ENCODE measurements at places on chromosomes 13 and 19.

GRCh38 chr13:103403148-103403740, 337.0 kb upstream of the SLC10A2 start:
- DNase-seq, result no peak

DNA sequence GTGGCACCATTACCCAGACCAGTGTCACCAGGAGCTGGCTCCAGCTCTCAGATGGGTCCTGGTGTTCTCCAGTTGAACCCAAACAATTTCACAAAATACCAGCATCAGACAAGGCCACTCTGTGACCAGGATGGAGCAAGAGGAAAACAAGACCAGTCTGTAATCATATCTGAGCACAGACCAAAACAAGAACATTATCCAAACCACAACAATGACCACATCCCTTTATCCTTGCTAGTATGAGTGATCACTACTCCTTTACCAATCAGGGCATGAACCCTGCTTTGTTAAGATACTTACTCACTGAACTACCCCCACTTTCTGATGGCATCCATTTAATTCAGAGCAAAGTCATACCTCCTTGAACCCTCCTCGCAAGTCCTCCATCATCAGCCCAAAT, 145.9 kb downstream of the NUFIP1 start:
- DNase-seq, result no peak

GRCh38 chr19:54435551-54436016, 13.4 kb upstream of the LENG8 start:
- DNase-seq, result peak; percentile 70

- DNase-seq, result no peak
Observed at GRCh38 chr19:42065511-42065910, 4.5 kb downstream of the GRIK5 start.

DNA sequence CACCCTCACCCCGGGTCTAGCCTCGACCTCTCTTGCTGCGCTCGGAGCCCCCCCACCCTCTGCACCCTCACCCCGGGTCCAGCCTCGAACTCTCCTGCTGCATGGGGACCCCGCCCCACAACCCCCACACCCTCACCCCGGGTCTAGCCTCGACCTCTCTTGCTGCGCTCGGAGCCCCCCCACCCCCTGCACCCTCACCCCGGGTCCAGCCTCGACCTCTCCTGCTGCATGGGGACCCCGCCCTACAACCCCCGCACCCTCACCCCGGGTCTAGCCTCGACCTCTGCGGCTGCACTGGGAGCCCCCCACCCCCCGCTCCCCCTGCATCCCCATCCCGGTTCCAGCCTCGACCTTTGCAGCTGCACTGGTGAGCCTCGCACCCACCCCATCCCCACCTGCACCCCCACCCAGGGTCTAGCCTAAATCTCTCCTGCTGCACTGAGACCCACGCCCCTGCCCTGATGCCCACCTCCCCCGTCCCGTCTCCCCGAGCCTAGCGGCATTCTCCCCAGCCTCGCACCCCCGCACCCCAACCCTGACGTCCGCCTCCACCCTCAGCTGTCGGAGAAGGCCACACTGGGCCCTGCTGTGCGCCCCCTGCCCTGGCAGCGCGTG, 1.8 kb downstream of the CFD start:
- no peak for DNase-seq

DNA sequence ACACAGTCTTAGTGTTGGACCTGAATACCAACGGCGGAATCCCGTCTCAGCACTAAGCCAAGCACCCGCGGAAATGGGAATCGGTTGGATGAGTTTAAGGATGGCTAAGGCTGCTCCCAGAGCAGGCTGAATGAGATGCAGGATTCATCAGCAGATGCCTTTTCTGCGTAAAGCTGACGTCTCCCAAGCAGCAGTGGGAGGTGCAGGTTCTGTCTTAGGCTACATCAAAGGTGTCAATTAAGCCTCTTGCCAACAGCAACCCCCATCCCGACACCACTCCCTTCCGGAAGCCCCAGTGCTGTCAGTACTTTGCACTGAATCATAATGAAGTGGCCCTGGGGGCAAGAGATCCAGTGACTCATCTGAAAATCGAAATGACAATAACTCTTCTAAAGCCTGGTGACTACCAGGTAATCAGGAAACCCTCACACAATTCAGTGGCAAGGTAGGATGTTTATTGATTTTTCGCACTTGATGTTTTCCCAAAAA, 275.6 kb downstream of the DCLK1 start:
- no peak for DNase-seq

DNA sequence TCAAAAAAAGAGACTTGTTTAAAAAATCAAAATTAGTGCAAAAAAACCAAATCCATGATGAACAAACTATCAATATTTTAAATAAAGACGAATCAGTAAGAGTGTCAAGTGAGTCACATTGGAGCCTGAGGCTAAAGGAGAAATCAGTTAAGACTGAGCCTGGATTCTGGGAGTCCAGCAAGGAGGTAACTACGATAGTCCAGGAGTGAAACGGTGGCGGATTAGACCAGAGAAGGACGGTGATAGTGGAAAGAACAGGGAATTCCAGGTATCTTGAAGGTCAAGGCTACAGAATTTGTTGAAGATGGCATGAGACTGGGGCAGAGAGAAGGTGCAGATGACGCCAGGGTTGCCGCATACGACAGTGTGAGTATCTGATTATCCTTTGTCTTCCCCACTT, 7.0 kb upstream of the NPAS1 start:
- no peak for DNase-seq

DNA sequence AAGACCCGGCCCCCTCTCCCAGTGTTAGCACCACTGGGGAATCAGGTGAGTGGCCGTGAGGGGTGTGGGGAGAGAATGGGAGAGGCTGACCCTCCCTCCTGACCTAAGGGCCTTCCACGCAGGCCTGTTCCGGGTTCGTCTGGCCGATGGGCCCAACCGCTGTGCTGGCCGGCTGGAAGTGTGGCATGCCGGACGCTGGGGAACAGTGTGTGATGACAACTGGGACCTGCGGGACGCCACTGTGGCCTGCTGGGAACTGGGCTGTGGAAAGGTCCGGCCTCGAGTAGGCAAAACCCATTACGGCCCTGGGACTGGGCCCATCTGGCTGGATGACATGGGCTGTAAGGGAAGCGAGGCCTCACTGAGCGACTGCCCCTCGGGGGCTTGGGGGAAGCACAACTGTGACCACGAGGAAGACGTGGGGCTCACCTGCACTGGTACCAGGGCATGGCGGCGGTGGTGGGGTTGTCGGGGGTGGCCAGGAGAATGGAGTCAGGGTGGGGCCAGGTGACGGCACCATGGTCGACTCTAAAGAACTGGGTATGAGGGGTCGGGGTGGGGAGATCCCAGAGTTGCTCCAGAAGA, 12.2 kb downstream of the SSC5D start:
- DNase-seq, result no peak

DNA sequence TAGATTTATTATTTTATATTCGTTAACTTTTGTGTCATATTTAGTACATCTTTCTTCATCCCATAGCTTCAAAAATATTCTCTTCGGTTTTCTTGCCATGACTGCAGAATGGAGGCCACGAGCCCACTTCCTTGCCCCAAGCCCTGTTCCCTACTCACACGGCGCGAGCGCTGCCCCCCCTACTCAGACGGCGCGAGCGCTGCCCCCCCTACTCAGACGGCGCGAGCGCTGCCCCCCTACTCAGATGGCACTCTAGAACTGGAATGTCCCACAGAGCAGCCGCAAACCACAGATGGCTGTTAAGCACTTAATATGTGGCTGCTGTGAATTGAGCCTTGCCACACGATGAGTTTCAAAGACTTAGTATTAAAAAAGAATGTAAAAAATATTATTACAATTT, 102.2 kb upstream of the PEG3 start:
- peak; percentile 79 for DNase-seq

GRCh38 chr19:2144190-2144589, 7.2 kb downstream of the AP3D1 start:
- no peak for DNase-seq

- no peak for DNase-seq
Observed at GRCh38 chr13:114008964-114009589, 35.2 kb upstream of the C13orf46 start.

DNA sequence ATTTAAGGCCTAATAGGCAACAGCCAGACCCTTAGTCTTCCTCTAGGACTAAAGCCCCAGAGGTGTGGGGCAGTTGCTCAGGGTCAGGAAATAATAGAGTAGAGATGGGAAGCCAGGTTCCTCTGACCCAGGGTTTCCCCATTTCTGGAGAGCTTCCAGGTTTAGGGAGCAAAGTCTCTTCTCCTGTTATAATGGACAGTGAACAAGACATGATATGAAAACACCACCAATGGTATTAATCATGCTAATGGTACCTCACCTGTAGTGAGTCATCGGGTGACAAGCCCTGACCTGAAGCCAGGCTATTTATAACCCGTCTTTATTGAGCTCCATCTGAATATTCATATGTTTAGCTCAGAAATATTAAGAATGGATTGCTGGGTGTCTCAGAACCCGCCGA, 24.6 kb downstream of the BICRA start:
- DNase-seq, result no peak

GRCh38 chr19:47663435-47663910, 49.7 kb upstream of the EHD2 start:
- no peak for DNase-seq

DNA sequence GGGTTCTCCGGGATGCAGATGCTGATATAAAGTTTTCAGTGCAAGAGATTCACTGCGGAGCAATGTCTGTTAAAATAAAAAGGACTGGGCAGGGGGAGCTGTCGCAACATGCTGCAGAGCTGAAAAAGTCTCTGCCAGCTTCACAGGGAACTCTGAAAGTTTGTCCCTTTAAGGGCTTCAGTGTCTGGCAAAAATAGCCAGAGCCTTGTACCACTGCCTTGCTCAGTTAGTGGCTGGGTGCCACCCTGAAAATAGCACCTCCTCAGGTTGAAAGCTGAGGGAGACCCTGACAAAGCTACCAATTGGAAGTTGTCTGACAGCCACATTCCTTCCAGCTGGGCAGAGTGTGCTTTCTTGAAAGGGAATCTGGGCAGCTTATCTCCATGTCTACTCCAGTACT, 3.0 kb upstream of the NDFIP2 start:
- DNase-seq, result no peak

All from coronary artery (tissue), 2 donors.